ENCODE measurements at places on chromosomes 13 and 19.

GRCh38 chr19:18504886-18505610 is 16.8 kb downstream of the ELL start:
- DNase-seq: no peak

GRCh38 chr13:52109116-52109670 is 19.7 kb downstream of the NEK5 start:
- no peak for DNase-seq

DNA sequence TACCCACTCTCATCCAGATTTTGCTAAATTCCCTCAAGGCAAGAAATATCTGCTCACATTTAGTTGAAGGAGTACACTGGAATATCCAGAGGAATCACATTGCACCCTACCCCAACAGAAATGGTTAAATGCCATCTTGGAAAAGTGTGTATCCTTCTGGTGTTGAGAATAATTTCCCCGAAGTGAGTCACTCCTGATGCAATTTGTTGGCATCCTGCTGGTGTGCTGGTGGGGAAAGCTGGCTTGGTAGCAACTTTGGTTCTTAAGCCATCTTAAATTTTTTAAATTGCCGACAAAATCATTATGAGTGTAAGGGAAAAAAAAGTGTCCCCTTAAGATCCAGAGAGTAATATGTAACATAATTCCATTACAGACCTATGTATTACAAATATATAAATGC is 337.3 kb upstream of the DACH1 start:
- DNase-seq: no peak

GRCh38 chr19:48556825-48557224 is 4.9 kb downstream of the SULT2B1 start:
- no peak for DNase-seq

DNA sequence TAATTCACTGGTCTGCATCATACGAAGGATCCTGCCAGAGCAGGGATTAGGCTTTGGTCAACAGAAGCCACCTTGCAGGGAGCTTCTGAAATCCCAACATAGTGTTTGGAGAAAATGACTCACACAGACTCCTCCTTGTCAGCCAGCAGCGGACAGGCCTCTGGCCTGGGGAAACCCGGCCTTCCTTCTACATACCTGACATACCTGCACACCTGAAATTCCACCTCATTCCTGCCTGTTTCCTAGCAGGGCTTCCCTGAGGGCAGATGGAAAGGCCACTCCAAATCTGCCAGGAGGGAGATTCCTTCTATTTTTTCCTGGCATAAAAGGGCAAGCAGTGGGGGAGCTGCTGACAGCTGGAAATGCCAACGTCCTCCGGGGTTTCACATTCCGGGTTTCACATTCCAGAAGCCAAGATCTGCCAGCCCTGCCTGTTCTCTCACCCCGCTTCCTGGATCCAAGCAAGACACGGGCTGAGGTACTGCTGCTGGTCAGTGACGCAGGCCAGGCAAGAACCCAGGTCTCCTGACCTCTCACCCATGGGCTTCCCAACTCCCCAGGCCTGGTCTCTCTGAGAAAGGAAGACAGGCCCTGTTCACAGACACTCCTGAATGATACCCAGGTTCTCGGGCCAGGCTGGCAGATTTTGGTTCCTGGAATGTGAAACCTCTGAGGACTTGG is 18.2 kb upstream of the IGFL1 start:
- no peak for DNase-seq

- DNase-seq: no peak
These were observed 32.2 kb downstream of the F2RL3 start for GRCh38 chr19:16920816-16921529.

- no peak for DNase-seq
These were observed 1.6 kb downstream of the RNASEH2B start for GRCh38 chr13:50911081-50911631.

- peak; percentile 82 for DNase-seq
These were observed 1.4 kb upstream of the ICAM1 start for GRCh38 chr19:10269333-10270179.

DNA sequence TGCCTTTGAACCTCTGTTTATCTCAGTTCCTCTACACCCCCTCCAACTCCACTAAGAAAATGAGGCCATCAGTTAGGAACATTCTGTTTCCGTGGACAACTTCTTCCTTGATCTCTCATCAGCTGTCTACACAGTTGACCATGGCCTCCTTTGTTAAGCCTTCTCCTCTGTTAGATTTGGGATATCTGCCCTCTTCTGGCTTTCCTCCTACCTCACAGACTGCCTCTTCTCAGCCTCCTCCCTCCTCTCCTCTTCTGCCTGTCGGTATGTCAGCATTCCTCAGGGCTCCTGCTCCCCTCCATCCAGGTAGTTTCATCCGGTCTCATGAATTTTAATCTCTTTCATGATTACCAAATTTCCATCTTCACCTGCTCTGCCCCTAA is 454.9 kb downstream of the FOXO1 start:
- DNase-seq: no peak

DNA sequence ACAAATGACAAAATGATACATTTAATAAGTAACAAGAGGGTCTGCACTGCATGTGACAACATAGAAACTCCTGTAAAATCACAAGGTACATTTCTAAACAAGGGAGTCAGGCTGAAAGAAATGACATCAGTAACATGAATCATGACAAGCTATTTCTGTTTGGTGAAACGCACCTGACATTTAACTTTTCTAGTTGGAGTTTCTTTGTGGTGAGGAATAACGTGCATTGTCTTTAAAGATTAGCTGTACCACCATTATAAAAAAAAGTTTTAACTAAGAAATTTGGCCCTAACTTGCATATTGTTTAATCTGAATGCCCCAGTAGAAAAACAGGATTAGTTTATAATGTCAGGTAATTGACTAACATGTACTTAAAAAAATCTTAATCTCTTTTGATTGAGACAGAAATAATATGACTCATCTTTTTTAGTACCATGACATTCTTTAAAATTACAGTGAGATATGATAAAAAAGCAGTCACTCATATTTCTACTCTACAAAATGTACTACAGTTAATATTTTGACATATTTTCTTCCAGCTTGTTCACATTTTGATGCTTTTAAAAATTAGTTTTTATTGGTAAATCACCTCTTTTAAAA is 418.2 kb downstream of the KLF12 start:
- DNase-seq: no peak

DNA sequence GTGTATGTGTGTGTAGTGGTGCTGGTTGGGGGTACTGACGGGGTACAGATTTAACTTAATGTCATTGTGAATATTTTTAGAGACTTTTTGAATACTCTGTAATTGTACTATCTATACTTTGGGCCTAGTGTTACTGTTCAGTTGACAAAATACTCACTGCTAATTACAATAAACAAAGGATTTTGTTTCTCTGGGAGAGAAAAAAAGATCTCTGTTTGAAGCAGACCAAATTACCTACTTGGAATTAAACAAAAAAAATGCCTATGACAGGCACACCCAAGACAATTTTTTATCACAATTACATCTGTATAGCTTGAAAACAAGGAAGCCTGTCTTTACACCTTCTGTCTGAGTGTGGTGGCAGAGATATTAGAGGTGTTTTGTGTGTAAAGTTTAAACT is 45.1 kb downstream of the OLFM4 start:
- no peak for DNase-seq

- DNase-seq: no peak
These were observed 21.1 kb downstream of the TLE2 start for GRCh38 chr19:3007975-3008374.

DNA sequence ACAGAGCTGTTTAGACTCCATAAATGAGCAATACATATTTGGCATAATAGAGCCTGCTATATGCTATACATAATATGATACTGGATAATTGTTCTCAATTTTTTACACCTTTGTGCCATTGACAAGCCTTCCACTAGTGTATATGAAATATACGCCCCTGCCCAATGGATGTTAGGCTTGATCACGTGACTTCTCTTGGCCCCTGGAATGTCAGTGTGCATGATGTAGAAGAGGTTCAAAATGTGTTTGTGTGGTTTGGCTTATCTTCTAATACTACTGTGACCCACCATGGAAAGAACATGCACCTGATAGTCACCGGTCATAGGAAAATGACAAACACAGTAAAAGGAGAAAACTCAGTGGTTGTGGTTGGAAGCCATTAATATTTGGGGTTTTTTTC is 479.4 kb downstream of the PCDH20 start:
- no peak for DNase-seq

DNA sequence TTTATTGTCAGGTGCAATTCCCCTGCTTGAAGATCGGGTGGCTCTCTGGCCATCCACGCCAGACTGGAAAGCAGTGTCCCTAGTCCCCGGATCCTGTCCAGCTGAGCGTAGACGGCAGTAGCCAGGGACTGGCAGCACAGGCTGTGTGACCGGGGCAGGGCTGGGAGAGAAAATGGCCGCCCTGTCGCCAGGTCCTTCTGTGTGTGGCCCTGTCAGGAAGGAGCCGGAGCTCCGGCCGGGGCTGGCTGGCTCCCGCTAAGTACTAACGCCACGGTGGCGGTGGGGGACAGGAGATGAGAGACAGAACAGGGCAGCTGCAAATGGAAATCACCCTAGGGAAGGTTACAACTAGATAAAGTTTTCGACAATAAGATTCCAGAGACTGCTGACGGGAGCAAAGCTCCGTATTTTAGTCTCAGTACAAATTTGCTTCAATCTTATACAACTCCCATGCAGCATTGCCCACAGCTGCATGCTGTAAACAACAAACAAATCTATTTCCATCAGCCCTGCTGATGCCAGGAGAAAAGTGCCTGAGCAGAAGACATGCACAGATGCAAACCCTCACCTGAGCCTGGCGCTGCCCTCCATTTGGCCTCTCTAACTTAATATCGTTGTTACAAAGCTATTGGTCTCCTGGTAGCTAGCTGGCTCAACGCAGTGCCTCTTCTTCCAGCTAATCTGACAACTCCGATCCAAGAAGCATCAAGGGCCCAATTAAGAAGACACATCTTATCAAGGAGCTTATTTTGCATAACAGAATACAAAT is 253.0 kb downstream of the TSHZ3 start:
- no peak for DNase-seq

DNA sequence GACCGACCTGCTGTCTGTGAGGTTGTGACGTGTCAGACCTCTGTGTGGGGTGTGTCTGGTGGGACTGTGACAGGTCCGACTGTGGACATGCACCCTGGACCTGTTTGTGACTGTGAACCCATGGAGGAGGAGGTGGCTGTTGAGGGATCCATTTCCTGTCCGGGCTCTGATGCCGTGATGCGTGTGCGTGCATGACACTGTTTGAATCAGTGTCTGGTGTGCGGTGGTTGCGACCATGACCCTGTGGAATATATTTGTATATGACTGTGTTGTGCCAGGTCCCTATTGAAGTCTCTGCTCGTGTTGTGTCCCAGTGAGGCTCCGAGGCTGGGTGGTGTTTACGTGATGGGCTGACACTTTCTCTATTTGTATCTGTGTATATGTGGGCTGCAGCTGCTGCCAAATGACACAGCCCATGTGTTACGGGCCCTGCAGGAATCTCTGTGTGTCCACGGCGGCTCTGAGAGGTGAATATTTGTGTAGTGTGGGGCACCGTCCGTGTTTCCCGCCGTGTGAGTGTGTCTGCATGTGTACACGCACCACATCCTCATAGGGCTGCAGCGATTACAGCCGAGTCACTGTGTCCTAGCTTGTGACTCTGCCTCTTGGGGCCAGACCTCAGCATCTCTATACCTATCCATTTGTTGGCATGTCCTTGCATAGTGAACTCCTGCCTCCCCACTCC is 18.3 kb downstream of the CCDC97 start:
- peak; percentile 39 for DNase-seq

GRCh38 chr13:78602561-78603239 is 652 bp downstream of the POU4F1 start:
- DNase-seq: no peak

- no peak for DNase-seq
These were observed 4.9 kb downstream of the BAX start for GRCh38 chr19:48959341-48960239.

DNA sequence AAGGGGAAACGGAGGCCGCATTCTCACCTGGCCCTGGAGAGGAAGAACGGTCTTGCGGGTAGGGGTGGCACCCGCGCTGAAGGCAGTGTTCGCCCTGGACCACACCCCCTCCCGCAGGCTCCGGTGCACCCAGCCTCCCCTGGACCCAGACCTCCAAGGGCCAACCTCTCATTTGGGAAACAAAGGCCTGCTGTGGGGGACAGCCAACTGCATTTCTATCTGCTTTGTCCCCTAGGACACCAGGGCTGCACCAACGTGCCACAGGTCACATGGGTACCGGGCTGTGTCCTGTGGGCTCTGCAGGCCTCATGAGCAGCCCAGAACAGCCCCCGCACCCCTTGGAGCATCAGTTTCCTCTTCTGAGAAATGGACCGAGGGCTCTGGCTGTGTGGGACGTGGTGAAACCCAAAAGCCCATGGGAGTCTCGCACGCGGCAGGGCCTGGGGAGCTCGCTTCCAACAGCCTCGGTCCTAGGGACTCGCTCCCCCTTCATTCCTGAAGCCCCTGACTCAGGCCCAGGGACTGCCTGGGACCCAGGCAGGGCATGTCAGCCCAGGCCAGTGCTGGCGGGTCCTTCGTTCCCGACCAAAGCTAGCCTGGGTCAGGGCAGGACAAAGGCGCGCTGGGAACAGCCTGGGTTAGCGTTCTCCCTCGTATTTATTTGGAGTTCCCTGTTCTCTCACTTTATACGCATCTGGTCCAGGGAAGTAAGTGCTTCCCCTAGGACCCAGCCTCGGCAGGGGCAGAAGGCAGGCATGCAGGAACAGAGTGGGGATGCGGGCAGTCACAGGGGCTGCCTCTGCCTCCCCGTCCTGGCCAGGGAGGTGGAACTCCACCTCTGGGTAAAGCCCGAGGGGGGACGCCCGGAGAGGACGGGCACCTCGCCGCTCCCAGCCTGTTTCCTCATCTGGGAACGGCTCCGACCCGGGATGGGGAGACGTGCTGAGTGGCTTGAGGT is 4.6 kb downstream of the TCF3 start:
- no peak for DNase-seq

DNA sequence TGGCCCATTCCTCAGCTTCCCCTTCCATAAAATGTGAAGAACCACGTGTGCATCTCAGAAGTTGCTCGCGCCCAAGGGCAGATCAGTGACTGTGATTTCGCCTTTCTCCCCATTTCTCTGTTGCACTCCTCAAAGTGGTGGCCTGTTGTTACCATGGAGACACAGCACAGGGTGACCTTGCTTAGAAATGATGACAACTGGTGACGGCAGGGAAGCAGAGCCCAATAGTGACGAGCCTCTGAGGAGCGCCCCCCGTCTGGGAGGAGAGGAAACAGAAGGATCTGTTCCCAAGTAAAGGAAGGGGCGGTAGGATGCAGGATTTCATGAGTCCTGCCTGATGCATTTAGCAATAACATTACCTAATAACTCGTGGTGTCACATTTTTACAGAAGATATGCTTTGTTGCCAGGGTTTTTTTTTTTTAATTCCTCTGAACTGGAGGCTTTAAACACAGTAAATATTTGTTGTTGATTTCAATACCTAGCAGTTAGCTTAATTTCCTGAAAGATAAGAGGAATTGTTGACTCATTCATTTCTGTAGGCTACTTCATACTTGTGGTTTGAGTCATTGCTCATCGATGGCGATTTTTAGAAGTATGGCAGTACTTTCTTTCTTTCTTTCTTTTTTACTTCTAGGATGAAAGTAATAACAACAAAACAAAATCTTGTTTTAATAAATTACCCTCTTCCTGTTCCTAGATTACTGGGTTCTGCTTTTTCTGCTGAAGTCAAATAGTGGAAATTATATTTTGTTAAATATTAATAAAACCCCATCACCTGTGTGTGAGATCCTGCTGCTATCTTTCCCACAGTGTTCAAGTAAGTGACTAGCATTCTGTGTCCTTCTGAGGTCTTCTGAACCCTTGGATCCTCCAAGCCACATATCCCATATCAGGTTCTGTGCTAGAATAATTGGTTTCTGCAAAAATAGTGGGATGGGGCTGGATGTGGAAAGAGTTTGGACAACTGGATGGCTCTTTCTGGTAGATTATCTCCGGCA is 36.0 kb downstream of the MBNL2 start:
- DNase-seq: no peak

- no peak for DNase-seq
These were observed 28.6 kb upstream of the PNMA8B start for GRCh38 chr19:46524308-46524707.

Data from stimulated activated CD8-positive, alpha-beta memory T cell treated with anti-CD3 and anti-CD28 coated beads, Interleukin-2, amount 100 ng/mL, for 48 hours (primary cell).